Inflammatory macrophage (primary cell): ENCODE measurements at places on chromosomes 1 and 21.
A peak's percentile ranks its signal among the peaks of the same experiment; 100 is the strongest.

DNA sequence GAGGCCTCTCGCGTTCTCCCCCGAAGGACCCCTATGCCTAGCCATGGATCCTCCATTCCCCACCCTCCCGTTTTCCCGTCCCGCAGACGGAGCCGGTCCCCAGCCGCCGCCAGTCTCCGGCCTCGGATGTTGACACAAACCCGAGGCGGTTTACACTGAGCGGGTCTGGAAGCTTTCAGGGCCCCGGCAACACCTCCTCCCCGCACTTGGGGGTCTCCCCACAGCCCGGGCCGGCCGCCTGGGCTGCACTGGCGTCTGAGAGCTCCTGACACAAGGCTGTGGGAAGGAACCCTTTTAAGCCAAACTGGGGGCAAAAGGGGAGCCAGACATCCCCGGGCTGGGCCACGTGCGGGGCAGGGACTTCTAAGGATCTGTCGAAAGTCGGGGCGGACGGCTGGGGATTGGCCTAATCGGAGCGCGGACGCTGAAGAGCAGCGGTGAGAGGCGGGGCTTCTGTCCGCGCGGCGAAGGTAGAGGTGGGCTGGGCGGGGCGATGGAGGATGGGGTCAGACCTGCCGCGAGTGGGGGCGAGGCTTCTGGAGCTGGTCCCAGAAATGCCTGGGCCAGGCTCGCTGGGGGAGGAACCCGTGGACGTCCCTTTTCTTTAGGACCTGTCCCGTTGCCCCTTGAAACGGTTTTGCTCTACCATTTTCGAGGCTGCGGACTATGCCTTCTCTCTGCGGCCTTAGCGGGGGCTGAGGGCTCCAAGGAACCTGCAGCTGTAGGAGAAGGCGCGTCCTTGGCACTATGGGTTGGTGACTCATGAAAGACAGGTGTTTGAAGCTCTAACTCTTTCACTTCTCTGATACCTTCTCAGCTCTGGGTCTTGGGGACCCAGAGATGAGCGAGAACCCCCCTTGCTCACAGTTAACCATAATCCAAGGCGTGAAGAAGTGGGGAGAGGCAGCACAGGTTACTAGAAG is 1.2 kb upstream of the HPCAL4 start:
- DNase-seq: no peak

- peak; percentile 31 for DNase-seq
Observed at GRCh38 chr1:17207966-17208418, 3.1 kb downstream of the PADI1 start.

DNA sequence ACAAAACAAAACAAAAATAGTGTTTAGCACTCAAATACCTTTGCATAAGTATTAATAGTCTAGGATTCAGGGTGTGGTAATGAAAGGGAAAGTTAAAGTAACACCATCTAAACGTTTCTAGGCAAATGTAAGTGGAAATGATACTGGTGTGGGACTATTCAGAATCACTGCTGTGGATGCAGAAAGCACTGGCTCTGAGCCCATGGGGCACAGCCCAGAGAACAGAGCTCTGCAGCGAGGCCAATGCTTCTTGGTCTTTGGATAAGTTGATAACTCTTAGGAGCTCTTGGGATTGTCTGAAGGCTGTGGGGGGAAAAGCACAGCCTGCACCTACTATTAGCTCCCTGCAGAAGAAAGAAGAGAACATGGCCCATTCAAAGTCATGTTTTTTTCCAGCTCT is 21.4 kb upstream of the DNM3 start:
- no peak for DNase-seq

- no peak for DNase-seq
Observed at GRCh38 chr1:19981507-19982312, 2.3 kb upstream of the PLA2G2A start.

DNA sequence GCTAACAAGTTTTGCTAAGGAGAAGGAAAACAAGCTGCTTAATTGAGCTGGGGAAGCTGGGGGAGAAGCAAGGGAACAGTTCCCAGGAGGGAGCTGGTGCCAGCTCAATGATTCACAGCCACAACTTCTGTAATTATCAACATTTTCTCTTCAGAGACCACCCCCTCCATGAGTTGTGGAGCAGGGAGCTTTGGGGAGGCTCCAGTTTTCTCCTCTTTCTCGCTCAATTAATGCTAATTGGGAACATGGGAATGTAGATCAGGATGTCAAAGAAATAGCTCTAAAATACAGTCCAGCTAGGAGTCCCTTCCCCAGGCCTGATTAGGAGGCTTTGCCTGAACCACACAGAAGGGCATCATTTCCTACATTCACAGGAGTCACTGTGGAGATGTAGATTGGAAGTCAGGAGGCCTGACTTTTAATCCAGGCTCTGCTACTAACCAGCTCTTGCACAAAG is 12.1 kb upstream of the MNDA start:
- DNase-seq: peak; percentile 47

GRCh38 chr1:92736395-92736794 is 48.5 kb downstream of the EVI5 start:
- no peak for DNase-seq

DNA sequence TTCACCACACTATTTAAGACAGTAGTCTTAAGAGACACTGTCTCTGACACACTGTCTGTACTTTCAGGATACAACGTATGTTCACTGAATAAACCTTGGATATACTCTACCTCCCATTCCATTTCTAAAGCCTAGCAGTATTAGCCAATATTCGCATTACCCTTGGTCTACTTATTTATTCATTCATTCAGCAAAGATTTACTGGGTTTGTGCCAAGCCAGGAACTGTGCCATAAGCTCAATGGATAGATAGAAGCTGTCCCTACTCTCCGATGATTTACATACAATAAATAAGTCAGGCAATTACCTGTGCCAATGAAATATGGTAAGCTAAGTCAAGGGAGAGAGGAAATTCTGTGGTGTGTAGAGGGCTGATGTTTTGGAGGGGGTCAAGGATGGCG is 195.2 kb upstream of the RAB4A start:
- DNase-seq: no peak

DNA sequence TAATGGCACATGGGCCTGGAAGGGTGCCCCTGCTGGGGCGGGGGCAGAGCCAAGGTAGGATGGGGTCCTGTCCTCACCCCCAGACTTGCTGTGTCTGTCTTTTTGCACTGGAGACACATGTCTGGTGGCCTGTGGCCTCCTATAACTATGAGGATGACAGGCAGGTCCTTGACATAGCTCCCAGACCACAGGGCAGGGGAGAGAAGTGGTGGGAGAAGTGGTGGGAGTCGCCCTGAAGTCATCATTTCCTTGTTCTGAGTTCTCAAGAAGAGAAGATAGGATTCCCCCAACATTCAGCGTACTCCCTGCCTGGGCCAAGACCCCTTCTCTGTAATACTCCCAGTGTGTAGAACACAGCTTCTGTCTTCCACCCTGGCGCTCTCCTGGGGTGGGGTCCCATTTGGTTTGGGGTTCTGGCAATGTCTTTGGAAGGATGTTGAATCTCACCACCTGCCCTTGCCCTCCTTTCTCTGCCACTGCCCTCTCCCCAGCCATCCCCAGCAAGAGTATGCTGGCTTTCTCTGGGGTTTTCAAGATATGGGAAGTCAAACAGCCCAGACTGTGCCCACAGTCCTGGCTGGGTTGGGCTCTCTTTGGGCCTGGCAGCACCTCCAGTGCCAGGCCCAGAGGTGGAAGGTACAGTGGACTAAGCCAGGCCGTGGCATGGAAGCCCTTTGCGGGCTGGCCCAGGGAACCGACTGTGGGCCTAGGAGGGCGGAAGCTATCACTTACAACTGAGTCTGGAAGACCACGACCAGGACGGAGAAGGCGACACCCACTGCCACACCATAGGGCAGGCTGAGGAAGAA is 19.4 kb downstream of the SLC26A9 start:
- DNase-seq: peak; percentile 52

DNA sequence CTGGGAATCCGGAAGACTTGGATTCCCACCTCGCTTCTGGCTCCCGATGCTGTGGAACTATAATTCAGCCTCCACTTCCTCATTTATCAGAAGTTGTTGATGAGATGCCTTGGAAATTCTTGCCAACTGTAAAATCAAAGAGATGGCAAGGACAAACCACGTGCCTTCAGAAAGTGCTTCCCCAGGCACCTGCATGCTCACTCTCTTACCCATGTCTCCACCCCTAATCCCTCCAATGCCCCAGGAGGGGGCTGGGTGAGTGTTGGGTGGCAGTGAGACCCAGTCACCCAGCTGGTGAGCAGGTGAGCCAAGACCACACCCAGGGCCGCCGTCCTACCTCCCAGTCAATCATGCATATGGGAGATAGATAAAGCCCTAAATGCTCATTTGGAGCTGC is 160.8 kb downstream of the PSMG1 start:
- no peak for DNase-seq
